ENCODE measurements at places on chromosomes 5 and 9.
A peak's percentile ranks its signal among the peaks of the same experiment; 100 is the strongest.

- no peak overlapping the region for H3K4me3 ChIP-seq
- DNase-seq: peak; percentile 7
- H3K36me3 ChIP-seq: no peaks in the 10 kb centered on the region
- peaks cover 26% of the 10 kb centered on the region for H3K27me3 ChIP-seq
Observed at GRCh38 chr5:148776780-148777179, 49.6 kb upstream of the ADRB2 start.

DNA sequence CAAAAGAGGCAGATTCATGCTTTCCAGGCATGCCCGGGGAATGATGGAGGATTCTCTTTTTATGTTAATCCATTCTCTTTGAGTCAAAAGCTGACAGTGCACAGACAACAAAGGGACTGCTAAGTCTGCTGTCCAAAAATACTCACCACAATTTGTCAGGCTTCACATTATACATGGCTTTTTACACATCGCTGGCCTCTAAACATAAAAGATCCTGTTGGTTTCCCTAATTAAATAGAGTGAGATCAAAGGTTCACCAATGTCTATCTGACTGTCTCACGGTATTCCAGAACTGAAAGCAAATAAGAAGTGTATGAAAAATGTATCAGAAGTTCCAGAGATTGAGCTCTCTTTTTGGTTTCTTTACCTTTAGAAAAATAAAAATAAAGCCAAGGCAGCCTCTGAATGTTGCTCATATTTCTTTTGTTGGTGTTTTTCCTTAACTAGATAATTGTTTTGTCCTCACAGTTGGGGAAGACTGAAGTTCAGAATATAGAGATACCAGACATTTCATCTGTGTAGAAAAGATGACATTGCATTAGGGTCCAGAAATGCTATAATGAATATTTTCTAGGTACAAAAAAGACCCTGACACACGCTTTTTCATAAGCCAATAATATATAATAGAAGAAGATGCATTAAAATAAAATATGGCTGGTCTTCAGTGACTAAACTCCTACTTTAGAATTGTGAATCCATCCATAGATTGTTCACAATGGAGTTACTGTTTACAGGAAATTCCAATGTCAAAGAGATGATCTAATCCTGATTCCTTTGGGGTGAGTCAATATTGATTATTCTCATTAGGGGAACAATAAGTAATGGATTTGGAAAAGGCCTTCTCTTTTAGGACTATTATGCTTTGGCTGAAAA lies 688.2 kb upstream of the CDH6 start:
- H3K36me3 ChIP-seq: no peaks in the 10 kb centered on the region
- peaks cover 8% of the 10 kb centered on the region for H3K4me1 ChIP-seq
- H3K27me3 ChIP-seq: no peaks in the 10 kb centered on the region
- H3K27ac ChIP-seq: peak overlapping the region; percentile 59
- no peak overlapping the region for H3K4me3 ChIP-seq
- DNase-seq: peak; percentile 73

GRCh38 chr9:128724744-128725211 lies 851 bp upstream of the ZDHHC12 start:
- peaks cover 6% of the 10 kb centered on the region for H3K36me3 ChIP-seq
- peak overlapping the region; percentile 67 for H3K27ac ChIP-seq
- peak overlapping the region; percentile 66 for H3K4me3 ChIP-seq
- peak; percentile 88 for DNase-seq
- no peaks in the 10 kb centered on the region for H3K27me3 ChIP-seq

DNA sequence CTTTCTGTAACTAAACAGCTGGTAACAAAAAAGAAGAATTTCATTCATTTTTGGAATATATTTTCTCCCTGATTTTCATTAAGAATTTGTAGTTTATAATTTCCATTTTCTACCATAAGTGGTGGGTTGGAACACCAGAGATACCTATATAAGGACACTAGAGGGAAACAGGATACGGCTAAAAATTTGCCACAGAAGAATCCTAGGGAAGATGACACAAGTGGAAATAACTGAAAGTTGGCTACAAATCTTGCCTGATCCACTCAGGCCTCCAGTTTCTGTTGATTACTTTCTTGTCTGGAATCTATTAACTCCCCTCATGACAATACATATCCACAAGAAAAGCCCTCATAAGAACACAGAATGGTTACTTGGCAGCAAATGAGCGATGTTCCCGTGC lies 46.8 kb downstream of the FREM1 start:
- no peak overlapping the region for H3K27ac ChIP-seq
- H3K27me3 ChIP-seq: no peaks in the 10 kb centered on the region
- H3K4me3 ChIP-seq: no peak overlapping the region

DNA sequence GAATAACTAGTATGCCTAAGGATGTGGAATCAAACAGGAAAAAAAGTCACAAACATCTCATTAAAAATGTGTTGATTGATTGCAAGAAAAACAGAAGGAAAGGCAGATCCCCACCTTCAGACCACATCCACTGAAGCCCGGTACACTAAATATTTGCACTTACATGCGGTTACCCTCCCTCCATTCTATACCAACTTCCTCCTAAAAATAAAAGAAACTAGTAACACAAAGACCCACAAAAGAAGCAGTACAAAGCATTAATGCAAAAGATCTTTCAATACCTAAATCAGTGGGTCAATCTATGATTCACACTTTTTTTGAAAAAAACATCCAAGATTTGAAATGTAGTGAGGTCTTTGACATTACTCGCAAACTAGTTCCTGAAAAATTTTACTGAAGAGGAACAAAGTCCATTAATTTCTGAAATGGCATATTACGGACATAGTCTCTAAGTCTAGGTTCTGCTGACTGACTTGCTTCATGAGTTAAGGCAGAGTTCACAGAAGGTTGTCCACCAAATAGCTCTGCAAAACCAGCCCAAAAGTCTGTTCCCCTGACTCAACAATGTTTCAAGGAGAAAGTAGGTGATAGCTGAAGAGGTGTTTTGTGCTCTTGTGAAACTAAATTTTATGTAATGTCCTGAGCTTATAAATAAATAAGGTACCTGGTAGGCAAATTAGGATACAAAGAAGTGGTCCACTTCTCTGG lies 100.7 kb downstream of the PAM start:
- H3K27ac ChIP-seq: no peak overlapping the region
- no peaks in the 10 kb centered on the region for H3K36me3 ChIP-seq
- no peak overlapping the region for H3K4me3 ChIP-seq
- H3K4me1 ChIP-seq: peaks cover 32% of the 10 kb centered on the region

Measured in A673 (cell line).